Activated naive CD4-positive, alpha-beta T cell (primary cell): ENCODE measurements at places on chromosomes 6 and 20.

DNA sequence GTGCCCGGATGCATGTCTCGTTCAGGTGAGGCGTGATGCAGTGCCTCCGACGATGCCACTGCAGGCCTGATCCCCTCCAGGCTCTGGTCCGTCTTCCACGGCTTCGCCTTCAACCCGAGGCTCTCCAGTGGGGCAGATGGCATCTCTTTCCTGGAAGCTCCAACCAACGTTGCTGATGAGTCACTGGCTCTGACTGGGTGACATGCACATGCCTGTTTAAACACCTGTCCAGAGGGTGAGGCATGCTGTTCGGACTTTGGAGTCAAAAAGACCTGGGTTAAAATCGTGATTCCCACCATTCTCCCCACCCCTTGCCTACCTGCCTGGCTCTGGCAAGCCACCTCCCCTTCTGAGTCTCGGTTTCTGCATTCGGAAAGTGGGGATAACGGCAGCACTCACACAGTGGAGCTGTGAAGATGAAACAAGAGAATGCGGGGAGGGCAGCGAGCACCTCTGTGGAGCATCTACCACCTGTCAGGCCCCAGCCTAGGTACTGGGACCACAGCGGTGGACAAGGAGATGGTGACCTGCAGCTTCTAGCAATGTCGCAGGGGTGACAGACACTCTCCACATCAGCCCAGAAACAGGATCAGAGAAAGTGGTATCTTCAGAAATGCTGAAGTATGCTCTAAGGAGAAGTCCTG is 8.5 kb upstream of the EDN3 start:
- no peak for DNase-seq

DNA sequence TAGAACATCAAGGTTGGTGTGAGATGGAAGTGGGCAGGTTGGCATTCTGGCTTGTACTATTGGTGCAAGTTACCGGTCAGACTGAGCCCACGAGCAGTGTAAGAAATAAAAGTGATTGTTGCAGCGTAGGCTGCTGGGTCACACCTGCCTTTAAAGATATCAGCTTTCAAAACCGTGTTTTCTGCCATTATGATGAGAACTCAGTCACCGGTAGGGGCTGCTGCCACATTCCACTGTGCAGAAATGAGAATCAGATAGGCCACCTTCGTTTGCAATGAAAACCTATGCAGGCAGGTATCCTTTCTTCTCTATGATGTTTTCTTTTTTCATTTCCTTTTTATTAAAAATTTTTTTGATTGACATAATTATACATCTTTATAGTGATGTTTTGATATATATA is 168.5 kb downstream of the MYLK4 start:
- DNase-seq = no peak

DNA sequence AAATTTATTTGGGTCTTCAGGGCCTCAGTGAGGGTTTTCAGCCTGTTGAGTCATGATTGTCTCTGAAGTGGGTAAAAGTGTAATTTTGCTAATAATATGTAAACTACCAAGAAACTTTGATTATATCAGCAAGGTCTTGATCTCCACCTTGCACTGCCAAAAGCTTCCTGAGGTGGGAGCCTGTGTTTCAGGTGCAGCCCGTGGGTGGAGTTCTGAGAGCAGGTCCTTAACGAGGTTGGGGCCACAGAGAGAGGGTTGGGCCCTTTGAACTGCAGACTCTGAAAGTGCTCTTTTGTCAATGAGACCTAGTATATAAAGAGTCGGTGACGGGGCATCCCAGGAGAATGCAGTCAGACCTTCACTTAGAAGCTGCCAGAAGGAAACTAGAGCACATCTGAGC is 129.7 kb upstream of the MAP3K4 start:
- no peak for DNase-seq

GRCh38 chr6:70210462-70210861 is 92.4 kb downstream of the COL9A1 start:
- no peak for DNase-seq

- DNase-seq = no peak
These were observed 1.2 kb upstream of the COL20A1 start for GRCh38 chr20:63291811-63292210.

DNA sequence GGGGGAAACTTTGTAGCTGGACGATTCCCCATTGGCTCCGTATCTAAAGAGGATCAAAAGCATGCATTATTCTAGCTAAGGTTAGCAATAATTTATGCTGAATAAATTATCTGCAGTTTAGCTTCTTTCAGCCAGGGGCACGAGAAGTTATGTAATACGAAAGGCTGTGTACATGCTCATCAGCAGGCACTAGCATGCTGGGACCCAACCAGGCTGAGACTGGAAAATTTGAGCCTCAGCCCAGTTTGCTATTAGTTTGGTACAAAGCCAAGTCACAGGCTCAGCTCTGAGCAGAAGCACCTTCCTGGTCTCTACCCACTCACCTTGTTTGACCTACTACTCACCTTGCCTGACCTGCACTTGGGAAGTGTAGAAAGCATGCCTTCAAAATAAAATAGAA is 328.1 kb upstream of the ARID1B start:
- no peak for DNase-seq

DNA sequence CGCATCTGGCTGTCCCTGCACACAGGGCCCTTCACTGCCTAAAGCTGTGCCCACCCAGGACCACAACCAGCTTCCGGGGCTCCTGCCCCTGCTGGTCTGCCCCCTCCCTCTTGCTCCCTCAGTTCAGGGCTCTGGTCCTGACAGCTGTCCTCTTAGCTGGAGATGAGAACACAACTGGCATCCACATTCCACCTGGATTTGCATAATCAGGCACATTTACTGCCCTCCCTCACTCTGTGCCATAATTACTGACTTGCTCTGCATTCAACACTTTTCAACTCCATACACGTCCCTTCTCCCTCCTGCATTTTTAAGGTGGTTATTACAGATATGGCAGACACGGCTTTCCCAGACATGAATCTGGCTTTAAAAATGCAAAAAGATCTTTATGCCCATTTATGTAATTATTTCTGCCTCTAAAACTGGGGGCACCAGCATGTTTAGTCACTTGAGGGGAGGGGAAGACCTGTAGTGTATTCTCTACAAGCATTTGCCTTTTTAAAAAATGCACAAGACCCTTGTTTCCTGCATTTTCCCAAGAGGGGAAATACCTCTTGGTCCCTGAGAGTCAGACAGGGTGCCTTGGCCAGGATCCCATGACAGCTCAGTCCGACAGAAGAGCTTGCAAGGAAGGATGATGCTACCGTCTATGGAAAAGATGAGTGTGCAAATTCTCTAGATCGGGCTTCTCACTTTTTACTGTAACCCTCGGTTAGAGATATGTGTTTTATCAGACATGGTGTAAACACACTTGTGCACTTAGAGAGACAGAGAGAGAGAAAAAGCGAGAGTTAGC is 401.8 kb downstream of the PREX1 start:
- no peak for DNase-seq

DNA sequence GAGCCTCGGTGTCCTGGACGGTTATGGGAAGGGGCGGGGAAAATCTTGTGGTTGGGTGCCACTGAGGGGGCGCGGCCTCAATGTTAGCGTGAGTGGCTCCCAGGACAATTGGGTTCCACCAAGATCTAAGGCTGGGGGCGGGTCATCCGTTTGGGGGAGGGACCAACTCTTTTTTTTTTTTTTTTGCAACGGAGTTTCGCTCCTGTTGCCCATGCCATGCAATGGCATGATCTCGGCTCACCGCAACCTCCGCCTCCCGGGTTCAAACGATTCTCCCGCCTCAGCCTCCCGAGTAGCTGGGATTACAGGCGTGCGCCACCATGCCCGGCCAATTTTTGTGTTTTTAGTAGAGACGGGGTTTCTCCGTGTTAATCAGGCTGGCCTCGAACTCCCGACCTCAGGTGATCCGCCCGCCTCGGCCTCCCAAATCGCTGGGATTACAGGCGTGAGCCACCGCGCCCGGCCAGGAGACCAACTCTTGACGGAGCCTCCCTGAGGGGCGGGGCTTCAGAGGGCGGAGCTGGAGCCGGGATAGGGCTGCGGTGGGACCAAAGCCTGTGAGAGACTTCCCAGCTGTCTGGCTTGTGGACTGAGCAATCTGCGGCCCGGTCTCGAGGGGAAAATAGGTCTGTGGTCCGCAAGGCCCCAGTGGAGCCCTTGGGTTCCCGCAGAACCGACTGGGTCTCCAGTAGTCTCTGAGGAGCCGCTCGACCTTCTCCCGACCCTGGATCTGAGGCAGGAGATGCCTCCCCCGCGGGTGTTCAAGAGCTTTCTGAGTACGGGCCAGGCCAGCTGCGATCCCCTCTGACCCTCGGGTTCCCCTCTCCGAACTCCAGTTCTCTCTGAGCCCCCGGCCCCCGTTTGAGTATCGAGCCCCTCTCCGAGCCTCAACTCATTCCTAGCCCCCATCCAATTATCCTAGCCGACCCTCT is 1.1 kb downstream of the SPAG4 start:
- no peak for DNase-seq

DNA sequence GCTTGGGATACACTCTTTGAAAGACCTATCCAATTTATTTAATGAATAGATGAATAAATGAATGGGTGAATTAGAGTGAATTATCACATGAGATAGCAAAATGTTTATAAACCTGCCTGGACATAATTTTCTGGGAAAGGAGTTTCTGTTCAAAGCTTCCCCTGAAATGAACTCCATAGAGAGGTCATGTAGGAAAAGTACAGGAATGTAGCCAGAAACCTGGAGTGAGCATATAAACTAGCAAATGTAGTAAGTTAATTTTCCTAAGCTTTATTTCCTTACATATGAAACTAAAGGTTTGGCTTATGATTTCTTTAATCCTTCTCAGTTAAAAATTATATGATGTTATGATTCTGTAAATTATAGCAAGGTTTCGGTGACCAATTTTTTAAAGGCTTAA is 380.3 kb upstream of the RSPO3 start:
- DNase-seq = no peak

- no peak for DNase-seq
These were observed 314.5 kb downstream of the EYA4 start for GRCh38 chr6:133555685-133556084.

GRCh38 chr6:15409301-15410125 is 163.6 kb downstream of the JARID2 start:
- DNase-seq = no peak

DNA sequence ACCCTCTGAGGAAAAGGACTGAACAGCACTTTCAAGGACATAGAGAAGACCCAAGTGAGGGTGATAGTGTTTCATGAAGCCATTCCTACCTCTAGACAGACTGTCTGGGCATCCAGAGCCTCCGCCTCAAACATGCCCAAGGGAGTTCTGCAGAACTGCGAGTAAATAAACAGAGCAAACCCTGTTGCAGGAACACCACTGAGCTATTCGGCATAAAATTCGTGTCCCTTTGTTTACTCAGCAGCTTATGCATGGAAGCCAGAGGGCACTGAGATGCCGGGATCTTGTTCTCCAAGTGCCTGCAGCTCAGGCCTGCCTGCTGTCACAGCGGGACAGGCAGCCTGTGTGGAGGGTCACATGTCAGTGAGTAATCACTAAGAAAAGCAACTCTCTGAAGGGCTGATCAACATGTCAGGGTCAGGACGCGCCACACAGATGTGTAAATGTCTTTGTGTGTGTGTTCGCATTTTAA is 164.9 kb upstream of the HEY2 start:
- DNase-seq = no peak

DNA sequence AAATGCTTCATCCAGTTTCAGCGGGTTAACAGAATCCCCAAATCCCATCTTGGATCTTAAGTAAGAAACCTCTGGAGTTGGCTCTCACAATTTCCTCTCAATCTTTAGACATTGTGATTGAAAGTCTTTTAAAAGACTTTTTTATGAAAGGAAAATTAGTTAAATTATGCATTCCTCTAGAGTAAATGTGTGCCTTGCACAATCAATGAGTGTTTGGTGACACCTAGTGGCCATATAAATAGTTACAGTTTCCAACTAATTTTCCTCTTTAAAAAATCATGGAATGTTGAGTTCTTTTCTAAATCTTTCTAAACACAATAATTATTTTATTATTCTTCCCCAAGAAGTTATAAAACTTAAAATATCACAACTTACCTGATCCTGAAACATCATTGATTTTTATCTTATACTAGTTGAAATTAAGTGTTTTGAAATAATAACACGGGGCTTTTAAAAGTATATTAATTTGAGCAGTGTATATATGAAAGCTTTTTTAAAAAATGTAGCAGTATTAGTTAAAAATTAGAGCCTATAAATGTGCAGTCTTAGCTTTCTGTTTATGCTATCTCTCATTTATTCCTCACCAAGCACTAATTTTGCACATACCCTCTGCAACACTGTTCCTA is 66.4 kb downstream of the PKHD1 start:
- no peak for DNase-seq

DNA sequence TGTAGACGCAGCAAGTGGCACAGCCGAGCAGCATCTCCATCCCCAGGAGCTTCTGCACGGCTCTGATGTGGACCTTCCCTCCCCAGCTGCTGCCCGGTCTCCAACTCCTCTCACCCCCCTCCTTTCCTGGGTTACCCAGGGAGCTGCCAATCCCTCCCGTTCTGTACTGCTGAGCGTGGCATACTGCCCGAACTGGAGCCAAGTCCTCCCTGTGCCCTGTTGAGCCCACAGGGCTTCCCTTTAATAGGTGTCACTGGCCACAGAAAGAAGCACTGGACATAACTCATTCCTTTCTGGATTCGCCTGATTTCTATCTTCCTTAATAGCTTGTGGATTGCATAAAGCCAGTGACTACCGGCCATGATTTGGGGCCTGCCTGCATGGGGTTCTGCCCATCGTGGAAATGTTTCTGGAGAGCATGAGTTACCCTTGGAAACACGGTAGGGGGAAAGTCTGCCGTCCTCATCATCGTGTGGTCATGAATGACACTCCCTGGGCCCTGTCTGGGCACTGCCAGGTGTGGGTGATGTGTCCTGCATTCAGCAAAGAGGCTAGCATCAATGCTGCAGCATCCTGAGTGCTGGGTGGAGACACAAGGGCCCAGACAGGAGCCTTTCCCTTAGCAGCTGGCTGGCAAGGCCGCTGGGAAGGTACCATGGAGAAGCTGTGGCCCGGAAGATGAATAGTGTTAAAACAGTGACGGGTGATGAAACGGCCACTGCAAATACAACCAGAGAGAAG is 189.7 kb downstream of the SYNDIG1 start:
- DNase-seq = no peak

- DNase-seq = no peak
These were observed 264.1 kb downstream of the CDC5L start for GRCh38 chr6:44651604-44652003.

DNA sequence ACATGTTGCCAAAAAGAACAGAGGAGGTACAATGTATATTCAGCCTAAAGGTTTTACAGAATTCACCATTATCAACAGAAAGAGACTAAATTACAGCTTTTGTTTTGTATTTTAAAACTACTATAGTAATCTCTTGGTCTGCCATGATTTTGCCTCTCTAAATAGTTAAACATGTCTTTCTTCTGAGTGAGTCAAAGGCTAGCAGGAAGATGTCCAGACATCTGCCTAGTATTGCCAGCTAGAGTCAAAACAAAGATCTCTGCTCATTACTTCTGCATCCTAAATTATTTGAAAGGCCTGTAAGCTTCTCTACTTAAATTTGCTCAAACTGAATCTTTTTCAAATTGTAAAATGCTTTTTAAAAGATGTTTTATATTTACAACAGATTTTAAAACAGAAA is 8.8 kb downstream of the ASF1A start:
- no peak for DNase-seq

GRCh38 chr6:166853371-166854325 is 102.7 kb downstream of the RNASET2 start:
- DNase-seq = no peak
